KBM-7 (cell line): ENCODE measurements at places on chromosomes 16 and 17.
A peak's percentile ranks its signal among the peaks of the same experiment; 100 is the strongest.

GRCh38 chr16:23148166-23148512 lies 1.1 kb downstream of the USP31 start:
- DNase-seq, result no peak

GRCh38 chr17:66401364-66401763 lies 99.0 kb downstream of the PRKCA start:
- no peak for DNase-seq

DNA sequence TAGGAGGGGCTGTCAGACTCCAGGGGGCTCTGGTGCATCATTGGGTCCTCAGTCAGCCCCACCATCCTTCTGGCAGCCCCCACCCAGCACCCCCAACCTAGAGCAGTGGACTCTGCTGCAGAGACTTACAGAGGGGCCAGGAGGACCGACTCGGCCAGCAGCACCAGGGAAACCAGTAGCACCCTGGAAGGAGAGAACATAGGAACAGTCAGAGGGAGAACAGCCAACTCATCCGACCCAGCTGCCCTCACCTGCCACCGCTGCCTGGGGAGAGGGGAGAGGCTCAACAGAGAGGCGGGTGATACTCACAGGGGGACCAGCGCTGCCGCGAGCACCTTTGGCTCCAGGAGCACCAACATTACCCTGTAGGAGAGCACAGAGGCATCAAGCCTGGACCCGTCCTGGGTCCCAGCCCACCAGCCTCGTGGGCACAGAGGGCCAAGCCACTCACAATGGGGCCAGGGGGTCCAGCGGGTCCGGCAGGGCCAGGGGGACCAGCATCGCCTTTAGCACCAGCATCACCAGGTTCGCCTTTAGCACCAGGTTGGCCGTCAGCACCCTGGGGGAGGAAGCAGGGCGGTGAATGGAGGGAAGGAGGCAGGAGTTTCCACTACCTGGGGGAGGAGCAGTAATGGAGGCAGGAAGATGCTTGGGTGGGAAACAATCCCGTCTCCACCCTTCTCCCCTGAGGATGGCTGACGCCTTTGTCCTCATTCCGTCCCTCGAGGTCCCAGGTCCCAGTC lies 11.7 kb downstream of the COL1A1 start:
- no peak for DNase-seq

DNA sequence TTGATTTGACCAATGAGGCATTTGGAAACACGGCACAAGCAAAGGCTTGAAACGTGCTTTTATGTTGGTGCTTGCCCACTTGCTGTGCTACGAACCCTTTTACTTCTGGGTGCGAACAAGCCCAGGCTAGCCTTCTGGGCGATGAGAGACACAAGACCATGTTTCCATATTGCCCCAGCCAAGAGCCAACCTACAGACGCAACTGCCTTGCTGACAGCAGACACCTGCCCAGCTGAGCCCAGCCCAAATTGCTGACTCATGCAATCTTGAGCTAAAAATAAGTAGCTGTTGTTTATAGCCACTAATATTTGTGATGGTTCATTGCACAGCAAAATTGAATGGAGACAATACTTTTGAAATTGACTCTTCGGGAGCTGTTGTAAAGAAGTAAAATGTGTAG lies 464.5 kb downstream of the WWOX start:
- peak; percentile 29 for DNase-seq

- no peak for DNase-seq
Measured at GRCh38 chr16:87442581-87442966, 50.2 kb downstream of the ZCCHC14 start.

- no peak for DNase-seq
Measured at GRCh38 chr17:41439375-41439774, 1.4 kb downstream of the KRT38 start.

GRCh38 chr16:88815901-88816589 lies 4.3 kb upstream of the APRT start:
- peak; percentile 68 for DNase-seq

DNA sequence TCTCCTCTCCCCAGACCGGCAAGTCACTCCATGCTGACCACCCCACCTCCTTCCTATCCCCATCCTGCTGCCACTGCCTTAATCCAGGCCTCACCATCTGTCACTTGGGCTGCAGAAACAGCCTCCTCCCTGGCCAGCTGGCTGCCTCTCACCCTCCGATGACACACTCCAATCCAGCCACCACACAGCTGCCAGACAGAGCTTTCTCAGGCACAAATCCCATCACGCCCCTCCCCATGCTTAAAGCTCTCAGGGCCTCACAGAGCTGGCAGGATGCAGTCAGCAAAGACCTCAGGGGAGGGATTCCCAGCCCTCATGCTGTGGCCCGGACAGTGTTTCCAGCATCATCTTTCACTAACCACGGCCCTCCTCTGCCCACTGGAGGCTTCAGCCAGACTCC lies 13.7 kb downstream of the CAMKK1 start:
- no peak for DNase-seq

GRCh38 chr16:64470916-64471315 lies 650.9 kb downstream of the CDH11 start:
- DNase-seq, result no peak

GRCh38 chr17:48597778-48598631 lies 4.4 kb upstream of the HOXB5 start:
- peak; percentile 62 for DNase-seq

- no peak for DNase-seq
Measured at GRCh38 chr17:47298712-47299111, 25.0 kb upstream of the EFCAB13 start.

- DNase-seq, result no peak
Measured at GRCh38 chr17:30505868-30506417, 28.7 kb downstream of the GOSR1 start.

- no peak for DNase-seq
Measured at GRCh38 chr17:68670967-68671693, 70.0 kb upstream of the FAM20A start.

DNA sequence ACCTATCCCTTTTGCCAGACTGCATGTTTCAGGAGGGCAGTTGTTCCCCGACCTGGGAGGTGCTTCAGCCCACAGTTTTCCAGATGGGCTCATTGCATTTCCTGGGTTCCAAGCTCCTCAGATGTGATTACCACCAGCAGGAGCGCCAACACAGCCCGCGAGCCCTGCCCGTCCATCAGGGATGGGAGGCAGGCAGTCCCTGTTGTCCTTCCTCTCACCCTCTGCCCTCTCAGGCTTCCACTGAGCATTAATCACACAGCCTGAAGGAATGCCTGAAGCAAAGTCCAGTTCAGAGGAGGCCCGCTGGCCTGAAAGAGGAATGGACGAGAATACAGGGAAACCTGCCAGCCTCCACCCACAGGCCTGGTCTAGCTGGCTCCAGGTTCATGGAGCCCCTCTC lies 256.3 kb upstream of the SDK2 start:
- no peak for DNase-seq

DNA sequence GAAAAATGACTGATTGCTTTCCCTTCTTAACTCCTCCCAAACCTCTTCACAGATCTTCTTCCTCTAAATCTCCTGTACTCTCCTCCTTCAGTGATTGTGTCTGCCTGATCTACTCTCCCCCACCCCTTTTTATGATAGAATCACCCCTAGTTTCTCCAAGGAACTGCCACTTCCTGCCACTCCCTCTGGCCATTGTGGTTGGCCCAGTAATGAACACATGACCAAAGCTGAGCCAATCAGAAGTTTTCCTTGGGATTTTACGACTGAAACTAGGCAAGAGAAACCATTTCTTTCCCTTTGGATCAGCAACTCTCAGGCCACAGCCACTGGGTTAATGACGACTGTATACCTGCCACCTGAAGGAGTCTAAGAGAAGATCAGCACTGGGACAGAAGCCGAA lies 15.9 kb downstream of the IRX3 start:
- peak; percentile 67 for DNase-seq

- no peak for DNase-seq
Measured at GRCh38 chr16:85998171-85998867, 99.4 kb downstream of the IRF8 start.

GRCh38 chr17:12512694-12513355 lies 152.9 kb upstream of the MYOCD start:
- DNase-seq, result no peak

GRCh38 chr17:77968788-77969187 lies 10.3 kb downstream of the TNRC6C start:
- no peak for DNase-seq

DNA sequence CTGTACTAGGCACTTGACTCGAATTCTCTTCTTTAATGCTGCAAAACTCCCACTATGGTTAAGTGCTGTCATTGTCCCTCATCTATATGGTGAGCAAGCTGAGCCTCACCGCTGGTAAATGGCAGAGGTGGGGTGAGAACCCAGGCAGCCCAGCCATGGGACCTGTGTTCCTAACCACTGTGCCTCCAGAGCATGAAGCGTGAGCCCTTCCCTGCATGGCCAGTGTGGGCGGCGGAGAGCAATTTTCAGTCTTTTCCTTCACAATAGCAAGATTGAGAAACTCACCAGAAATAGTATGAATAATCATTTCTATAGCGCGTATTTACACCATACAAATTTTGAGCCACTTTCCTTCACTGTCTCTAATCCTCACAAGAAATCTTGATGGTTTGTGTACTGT lies 9.2 kb downstream of the BFAR start:
- DNase-seq, result no peak

DNA sequence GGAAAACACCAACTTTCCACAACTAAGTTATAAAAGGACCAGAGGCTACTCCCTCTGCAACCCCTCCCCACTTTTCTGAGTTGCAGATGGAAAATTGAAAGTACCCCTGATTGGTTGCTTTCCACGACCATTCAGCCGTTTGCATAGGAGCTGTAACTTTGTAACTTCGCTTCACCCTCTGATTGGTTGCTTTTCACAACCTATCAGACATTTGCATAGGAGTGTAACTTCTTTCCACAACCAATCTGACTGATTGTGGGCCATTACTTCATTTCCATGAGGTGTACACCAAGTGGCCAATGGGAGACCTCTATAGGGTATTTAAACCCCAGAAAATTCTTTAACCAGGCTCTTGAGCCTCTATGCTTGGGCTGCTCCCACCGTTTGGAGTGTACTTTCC lies 644.1 kb downstream of the WWOX start:
- no peak for DNase-seq

DNA sequence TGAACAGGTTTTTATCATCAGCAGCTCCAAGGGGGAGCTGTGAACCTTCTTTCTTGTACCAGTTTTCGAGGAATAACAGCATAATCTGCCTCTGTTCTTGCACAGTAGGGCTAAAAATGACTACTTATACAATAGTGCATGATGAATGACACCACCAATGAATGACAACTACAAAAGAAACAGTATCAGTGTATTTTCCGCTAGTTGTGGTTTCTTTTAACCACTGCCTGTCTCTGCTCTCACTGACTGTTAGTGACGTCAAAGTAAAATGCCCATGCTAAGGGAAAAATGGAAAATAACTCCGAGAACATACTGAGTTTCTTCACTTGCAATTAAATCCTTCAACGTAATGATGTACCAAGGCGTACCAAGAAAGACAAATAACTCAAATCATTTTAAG lies 294.9 kb downstream of the MAP2K6 start:
- DNase-seq, result no peak

- DNase-seq, result no peak
Measured at GRCh38 chr17:19016297-19016696, 11.7 kb upstream of the FAM83G start.

DNA sequence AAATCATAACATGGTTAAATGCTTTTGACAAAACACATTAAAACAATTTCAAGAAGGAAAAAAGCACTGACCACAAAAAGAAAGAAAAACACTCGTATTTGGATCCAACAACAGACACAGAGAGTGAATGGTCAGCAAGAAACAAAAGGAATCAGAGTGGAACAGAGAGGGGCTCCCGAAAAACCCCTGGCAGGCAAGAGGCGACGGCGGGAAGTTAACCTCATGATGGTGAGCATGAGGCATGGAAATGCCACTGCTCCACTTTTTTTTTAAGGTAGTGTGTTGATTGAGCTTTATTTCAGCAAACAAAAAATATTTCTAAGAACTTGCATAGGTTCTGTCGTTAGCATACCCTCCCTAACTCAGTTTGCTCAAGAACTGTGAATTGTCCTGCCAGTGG lies 32.1 kb upstream of the ST6GALNAC1 start:
- DNase-seq, result no peak

GRCh38 chr16:13372421-13372820 lies 471.0 kb downstream of the SHISA9 start:
- no peak for DNase-seq

DNA sequence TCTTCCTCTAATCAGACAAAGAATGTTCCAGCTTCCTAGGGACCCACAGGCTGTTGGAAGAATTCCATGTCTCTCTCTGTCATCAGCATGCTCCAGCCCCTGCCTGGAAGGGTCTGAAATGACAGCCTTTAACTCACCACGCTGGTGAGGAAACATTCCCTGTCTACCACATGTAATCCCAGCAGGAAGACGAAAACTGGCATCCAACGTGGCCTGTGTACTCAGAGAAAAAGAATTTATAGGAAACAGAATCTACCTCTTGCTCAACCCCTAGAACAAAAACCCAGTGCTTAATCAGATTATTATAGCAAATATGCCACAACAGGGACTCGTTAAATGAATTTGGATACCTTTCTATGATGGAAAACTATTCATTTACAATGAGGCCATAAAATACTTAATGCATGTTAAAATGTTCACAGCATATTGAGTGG lies 147.3 kb upstream of the FOXF1 start:
- no peak for DNase-seq

- no peak for DNase-seq
Measured at GRCh38 chr17:10247810-10248209, 49.4 kb upstream of the GAS7 start.
